ENCODE measurements at places on chromosomes 13 and 19.

DNA sequence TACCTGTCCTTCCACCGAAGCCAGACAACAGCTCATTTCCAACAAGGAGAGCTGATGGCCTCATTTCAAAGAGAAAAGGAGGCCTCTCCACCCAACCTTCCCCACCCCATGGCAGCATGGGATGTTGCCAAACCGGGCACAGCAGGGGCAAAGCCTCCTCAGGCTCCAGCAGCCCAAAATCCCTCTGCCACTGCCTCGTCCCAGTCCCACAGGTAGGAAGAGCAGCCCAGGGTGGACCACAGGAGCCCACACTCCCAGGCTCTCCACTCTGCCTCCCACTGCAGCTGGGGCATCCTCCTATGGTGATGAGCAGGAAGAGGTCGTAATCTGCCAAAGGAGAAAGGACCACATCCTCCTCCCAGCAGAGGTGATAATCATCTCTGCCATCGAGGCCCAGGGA lies 50.9 kb downstream of the PEPD start:
- DNase-seq: no peak

- peak; percentile 43 for DNase-seq
Measured at GRCh38 chr13:27619728-27620376, 477 bp downstream of the LNX2 start.

GRCh38 chr13:22447132-22447886 lies 733.5 kb upstream of the SGCG start:
- no peak for DNase-seq

DNA sequence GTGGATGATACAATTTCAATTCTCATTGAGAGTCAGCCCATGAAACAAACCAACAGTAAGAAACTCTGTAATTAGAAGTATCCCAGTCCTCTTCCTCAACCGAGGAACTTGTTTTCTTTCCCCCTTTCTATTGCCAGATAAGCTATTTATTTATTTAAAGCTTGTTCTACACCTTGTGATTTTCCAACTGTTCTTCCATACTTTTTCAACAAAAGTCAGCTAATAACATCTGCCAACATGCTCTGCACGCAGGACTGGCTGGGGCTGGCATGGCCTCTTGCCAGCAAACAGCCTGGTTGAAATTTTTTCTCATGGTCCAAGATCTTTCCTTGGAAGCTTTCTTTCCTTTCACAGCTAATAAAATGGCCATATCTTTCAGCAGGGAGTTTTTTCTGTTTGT lies 2.9 kb upstream of the IRS2 start:
- DNase-seq: no peak

DNA sequence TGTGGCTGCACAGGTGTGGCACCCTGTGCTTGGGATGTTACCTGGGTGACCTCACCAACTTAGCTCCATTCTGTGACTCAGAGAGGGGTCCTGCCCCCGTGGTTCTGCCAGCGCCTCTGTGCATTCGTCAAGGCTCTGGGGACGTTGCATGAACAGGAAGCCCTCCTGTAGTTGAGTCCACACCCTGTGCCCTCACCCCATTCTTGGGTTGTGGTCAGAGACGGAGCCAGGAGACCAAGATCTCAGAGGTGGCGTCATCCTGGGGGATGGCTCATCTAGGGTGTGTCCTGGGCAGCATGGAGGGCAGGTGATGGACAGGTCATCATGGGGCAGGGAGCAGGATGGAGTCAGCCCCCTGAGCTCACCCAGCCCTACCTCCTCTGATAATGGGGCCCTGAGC lies 2.5 kb downstream of the COX6B2 start:
- no peak for DNase-seq

DNA sequence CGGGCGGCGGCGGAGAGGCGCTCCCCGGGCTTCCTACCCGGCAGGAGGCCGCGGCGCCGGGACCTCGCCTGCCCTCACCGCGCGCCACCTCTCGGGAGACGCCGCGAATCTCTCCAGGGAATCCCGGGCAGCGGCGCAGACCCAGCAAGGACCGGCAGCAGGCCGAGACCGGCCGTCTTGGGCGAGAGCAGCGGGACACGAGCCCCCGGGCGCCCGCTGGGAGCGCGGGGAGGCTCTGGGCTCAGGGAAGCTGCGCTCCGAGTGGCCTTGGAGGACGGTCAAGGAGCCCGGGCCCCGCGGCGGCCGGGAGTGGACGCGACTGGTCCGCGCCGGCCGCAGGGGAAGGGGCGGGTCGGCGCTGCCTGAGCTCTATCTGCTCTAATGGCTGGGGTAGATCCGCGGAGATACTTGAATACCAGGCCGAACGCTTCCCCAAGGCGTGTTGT lies 14.7 kb downstream of the CDX2 start:
- no peak for DNase-seq

GRCh38 chr19:15264061-15264932 lies 32.0 kb upstream of the EPHX3 start:
- peak; percentile 29 for DNase-seq
